Amniotic stem cell (primary cell): ENCODE measurements at places on chromosomes 6 and 20.

GRCh38 chr6:2794171-2794730 lies 29.1 kb downstream of the WRNIP1 start:
- no peak for DNase-seq

- no peak for DNase-seq
Measured at GRCh38 chr6:40733290-40733689, 146.1 kb upstream of the LRFN2 start.

GRCh38 chr6:135525594-135525993 lies 28.1 kb upstream of the AHI1 start:
- no peak for DNase-seq

GRCh38 chr20:60477958-60478357 lies 519.7 kb downstream of the CDH26 start:
- DNase-seq = no peak

- DNase-seq = no peak
Measured at GRCh38 chr6:31538805-31539400, 2.9 kb downstream of the DDX39B start.

GRCh38 chr6:6317825-6318733 lies 2.4 kb downstream of the F13A1 start:
- no peak for DNase-seq

DNA sequence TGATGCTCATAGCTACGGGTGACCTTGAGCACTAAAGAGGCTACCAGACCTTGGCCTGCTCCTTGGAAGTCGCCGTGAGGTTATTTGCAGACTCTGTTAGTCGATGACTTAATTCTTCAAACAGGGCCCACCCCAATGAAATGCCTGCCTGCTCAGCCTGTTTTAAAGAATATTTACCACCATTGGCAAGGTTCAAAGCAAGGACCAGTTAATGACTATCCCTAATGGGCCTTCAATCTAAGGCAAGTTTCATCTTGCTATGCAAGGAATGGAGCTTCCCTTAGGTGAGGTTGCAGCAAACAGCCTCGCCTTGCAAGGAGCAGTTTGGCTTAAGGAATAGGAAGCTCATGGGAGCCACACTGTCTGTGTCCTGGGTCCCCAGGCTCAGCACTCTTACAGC lies 22.9 kb upstream of the SPO11 start:
- DNase-seq = no peak

- DNase-seq = no peak
Measured at GRCh38 chr20:16566080-16566479, 7.2 kb downstream of the KIF16B start.

- no peak for DNase-seq
Measured at GRCh38 chr6:14452567-14453527, 335.3 kb downstream of the CD83 start.

DNA sequence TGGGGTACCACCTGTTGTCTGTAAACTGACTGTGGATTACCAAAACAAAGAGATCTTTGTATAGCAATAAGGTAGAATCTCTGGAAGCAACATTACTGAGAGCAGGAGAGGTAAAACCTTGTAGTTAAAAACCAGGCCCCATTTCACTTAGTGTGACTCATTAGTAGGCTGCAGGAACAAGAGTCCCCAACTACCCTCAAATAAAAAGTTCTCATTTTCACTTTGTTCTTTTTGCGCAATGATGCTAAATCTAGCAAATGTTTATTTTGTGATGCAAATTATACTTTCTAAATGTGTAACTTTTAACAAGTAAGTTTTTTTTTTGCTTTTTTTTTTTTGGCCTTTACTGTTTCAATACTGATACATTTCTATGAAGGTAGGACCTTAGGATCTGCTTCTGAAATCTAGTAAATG lies 67.1 kb downstream of the ESF1 start:
- no peak for DNase-seq

- no peak for DNase-seq
Measured at GRCh38 chr20:38032585-38033329, 499 bp downstream of the TTI1 start.

DNA sequence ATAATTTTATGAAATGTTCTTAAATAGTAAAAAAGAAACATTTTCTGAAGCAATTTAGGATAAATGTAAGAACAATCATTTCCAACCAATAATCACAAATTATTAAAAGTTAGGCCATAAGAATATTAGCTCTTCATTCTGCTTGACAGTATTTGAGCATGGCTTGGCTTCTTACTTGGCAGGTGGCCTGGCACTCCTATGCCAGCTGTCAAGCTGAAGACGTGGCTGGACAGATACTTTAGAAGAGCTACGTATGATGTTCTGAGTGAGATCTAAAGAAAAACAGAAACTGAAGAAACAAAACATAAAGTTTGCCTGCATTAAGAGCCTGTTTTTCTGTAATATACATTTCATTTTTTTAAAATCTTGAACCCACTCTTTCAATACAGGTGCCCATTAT lies 438.9 kb downstream of the GRIK2 start:
- no peak for DNase-seq

- DNase-seq = no peak
Measured at GRCh38 chr6:156674197-156674596, 103.0 kb upstream of the ARID1B start.

GRCh38 chr6:124633655-124634054 lies 328.6 kb upstream of the RNF217 start:
- DNase-seq = no peak

DNA sequence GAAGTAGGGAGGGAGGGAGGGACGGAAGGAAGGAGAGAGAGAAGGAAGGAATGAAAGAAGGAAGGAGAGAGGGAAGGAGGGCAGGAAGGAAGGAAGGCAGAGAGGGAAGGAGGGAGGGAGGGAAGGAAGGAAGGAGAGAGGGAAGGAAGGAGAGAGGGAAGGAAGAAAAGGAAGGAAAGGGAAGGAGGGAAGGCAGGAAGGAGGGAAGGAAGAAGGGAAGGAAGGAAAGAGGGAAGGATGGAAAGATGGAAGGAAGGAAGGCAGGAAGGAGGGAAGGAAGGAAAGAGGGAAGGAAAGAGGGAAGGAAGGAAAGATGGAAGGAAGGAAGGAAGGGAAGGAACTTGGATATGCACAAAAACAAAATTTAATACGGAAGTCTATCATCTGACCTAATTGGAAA lies 844.5 kb upstream of the DEFB115 start:
- DNase-seq = no peak
